ENCODE measurements at places on chromosomes 11 and 22.

DNA sequence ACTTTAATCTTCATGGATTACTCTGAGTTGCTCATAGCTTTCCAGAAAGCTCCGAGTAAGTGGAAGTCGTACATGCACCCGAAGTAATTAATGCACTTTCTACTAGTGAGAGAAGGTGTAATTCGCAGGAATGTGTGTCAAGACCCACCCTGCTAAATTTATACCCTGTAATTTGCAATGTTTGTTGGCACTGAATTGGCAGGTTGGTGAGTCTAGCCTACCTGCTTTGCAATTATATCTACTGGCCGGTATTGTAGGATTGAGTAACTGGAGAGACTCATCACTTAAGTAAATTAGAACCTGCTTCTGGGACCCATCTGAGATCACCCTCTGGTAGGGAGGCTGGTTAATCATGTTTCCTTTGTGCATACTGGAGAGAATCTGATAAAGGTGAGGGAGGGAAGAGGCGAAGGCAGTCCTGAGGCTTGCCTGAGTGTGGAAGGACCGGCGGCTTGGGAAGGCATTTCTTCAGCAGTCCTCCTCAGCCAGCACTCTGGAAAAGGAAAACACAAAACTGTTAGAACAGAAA lies 63.3 kb downstream of the LDLRAD3 start:
- DNase-seq, result no peak

- DNase-seq, result no peak
Observed at GRCh38 chr22:42743501-42743991, 22.9 kb upstream of the A4GALT start.

DNA sequence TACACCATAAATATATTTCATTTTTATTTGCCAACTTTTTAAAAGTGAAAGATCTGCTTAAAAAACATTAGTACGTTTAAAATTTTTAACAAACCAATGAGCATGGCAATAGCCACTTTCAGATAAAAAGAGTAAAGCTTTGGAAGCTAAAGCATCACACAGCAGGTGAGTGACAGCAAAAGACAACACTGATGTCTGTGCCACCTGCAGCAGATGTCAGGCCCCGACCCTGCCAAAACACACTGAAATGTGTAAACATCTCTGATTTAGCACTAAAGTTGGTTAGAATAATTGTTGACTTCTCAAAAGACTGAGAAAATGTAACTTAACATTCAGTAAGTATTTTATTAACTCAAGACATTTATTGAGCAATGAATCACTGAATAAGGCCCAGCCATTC lies 232.9 kb downstream of the DLG2 start:
- peak; percentile 13 for DNase-seq

DNA sequence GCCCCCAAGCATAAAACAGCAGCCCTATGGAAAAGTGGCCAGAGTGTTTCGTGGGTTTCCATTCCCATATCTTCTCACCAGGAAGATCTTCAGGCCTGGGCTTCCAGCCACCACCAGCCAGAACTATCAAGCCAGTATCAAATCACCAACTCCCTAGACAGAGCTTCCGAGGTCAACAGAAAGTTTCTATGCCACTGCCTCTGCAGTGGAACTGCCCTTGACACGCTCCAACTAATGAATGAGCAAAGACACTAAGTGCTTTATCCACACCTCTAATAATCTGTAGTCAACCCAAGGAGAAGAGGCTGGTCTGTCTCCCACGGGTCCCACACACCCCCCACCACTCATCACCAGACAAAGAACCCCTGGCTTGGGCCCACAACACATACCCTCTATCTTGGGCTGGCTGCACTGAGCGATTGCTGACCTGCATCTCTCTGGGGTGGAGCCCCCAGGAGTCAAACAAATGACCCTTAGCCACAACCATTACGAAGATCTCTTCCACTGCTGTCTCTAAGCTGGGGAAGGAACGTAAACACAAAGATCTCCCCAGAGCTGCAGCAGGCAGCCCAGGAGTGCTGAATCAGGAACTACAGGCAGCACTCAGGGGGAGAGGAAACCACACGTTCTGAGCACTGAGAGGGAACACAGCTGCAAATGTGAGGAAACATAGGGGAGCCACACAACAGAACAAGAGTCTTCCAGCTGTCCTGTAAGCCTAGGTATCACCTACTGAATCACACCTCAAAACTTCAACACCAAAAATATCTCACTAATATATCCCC lies 9.7 kb downstream of the OR5AN1 start:
- DNase-seq, result no peak

DNA sequence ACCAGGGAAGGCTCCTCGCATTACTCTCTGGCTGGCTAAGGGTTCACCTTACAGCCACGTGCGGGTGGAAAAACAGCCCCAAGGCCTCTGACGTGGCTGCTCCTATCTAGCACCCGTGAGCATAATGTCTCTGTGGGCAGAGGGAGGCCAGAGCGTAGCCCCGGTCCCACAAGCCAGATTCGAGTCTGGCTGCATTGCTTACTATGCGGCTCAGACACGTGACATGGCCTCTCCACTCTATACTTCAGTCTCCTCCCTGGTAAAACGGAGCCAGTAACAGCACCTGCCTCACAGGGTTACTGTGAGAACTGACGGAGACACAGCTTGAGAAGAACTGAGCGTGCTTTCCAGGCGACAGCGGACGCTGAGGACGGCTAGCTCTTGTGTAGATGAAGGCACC lies 105.8 kb upstream of the BID start:
- DNase-seq, result peak; percentile 51

DNA sequence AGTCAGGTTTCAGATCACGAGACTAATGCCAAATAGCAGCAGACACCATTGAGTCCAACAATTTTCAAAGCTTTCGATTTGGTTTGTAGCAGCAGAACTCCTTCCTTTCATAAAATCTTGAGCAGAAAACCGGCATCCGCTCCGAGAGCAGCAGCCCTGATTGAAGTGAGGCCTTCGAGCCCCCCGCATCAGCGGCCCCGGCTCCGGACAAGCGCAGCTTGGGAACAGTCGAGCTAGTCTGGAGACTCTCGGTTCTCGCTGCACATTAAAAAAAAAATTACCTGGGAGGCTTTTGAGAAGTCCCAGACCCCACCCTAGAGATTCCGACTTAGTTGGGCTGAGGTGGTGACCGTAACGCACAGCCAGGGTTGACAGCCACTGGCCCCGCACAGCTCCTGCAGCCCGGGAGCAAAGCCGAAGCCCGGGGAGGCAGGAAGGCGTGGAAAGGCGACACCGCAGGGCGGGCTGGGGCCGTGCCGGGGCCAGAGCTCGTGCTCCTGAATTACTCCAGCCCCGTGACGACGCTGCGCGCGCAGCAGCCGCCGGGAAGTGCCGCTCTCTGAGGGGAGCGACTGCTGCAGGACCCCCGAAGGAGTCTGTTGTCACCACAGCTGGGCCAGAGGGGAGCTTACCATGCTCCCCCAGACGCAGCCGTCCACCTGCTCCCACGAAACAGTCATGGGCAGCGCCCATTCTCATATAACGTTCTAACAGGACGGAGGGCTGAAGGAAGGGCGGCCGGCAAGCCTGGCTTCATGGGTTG lies 57.8 kb downstream of the SPATA19 start:
- peak; percentile 4 for DNase-seq

GRCh38 chr11:112320668-112321067 lies 60.0 kb upstream of the PLET1 start:
- DNase-seq, result no peak

DNA sequence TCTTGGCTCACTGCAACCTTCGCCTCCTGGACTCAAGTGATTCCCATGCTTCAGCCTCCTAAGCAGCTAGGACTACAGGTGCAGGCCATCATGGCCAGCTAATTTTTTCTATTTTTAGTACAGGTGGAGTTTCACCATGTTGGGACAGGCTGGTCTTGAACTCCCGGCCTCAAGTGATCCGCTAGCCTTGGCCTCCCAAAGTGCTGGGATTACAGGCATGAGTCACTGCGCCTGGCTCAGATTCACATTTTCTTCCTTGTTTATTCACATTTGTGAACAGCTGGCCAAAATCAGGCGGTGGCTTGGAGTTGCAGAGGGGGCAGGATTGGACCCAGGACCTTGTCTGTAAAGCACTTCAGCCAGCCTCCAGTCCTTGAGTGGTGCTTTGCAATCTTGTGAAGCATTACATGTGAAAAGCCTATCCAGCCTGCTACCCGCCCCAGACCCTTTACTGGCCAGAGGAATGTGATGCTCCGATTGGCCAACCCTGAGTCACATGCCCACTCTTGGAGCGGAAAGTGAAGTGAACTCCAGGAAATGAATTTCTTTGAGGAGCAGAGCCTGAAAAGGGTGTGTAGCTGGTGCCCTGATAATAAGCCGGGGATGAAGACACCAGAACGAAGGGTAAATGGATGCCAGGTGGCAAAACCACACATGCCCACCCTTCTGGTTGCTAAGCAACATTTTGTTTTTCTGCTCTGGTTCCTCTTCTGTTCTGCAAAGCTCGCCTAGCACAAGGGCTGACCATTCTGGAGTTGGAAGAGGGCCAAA lies 62.6 kb upstream of the PTPRJ start:
- no peak for DNase-seq

DNA sequence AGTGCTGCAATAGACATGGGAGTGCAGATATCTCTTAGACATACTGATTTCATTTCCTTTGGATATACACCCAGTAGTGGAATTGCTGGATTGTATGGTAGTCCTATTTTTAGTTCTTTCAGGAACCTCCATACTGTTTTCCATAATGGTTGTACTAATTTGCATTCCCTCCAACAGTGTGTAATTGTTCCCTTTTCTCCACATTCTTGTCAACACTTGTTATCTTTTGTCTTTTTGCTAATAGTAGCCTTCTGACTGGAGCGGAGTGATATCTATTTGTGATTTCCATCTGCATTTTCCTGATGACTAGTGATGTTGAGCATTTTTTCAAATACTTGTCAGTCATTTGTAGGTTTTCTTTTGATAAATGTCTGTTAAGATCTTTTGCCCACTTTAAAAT lies 128.9 kb downstream of the CTNND1 start:
- no peak for DNase-seq

GRCh38 chr11:63592975-63593395 lies 21.2 kb downstream of the PLAAT3 start:
- DNase-seq, result peak; percentile 12

- peak; percentile 81 for DNase-seq
Observed at GRCh38 chr11:72591785-72592502, 82.3 kb downstream of the PDE2A start.

DNA sequence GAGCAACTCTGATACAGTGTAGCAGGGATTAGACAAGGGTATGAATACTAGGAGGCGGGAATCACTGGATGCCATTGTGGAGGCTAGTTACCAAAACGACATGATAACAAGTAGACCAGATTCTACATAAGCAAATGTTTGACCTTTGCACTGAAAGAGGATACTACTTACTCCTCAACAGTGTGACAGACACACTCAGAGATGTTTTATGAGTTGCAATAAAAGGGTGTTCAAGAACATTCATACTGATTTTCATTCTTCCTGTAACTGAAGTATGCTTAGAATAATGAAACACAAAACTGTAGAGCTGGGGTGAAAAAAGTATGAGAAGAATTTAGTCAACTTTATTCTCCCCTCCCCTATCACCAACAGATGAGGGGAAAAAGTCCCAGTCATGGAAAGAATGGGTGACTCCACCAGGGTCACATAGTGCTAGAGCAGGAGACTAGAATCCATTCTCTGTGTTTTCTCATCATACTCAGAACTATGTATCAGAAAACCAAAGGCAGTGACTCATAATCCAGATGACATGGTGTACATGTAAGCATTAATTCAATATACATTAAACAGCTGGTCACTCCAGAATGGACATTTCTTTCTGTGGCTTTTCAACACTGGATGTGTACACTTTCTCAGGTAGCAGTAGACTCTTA lies 32.8 kb downstream of the ARHGAP20 start:
- DNase-seq, result no peak

- DNase-seq, result no peak
Observed at GRCh38 chr11:12403997-12404350, 26.6 kb downstream of the PARVA start.

DNA sequence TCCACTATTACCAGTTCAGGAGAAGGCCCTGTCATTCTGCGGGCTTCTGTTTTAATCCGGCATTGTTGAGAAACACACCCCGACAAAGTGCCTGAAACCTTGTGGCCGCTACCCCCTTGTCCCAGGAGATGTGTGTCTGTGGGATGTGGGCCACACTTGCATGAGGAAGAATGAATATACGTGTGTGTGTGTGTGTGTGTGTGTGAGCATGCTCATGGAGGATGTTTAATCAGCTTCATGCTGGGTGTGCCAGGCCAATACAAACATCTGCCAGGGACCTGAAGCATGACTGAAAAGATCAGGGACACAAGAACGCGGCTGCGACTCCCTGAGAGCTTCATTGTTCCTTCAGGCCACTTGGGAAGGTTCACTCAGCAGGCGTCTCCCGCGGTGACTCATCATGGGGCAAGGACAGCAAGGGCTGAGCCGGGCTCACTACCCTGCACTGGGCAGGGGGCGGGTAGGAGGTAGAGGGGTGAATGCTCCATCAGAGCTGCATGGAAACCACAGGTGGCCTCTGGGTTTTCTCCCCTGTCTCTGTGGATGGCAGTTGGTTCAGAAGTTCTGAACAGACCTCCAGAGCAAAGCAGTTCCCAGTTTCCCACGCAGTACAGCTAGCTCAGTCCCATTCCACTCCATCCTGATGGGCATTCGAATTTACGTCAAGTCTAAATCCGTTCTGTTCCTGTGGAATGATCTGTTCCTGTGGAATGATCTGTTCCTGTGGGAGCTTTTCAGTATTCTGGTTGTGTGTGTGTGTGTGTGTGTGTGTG lies 7.0 kb upstream of the MALAT1 start:
- DNase-seq, result no peak

- no peak for DNase-seq
Observed at GRCh38 chr11:130457623-130458409, 9.4 kb downstream of the ADAMTS15 start.

GRCh38 chr11:20032127-20032526 lies 128.1 kb downstream of the DBX1 start:
- no peak for DNase-seq

- no peak for DNase-seq
Observed at GRCh38 chr22:50486561-50487289, at the start of gene MIOX. TSS of gene MIOX (plus strand) at chr22:50486859. CDS start at chr22:50486898, 39 bp downstream.

DNA sequence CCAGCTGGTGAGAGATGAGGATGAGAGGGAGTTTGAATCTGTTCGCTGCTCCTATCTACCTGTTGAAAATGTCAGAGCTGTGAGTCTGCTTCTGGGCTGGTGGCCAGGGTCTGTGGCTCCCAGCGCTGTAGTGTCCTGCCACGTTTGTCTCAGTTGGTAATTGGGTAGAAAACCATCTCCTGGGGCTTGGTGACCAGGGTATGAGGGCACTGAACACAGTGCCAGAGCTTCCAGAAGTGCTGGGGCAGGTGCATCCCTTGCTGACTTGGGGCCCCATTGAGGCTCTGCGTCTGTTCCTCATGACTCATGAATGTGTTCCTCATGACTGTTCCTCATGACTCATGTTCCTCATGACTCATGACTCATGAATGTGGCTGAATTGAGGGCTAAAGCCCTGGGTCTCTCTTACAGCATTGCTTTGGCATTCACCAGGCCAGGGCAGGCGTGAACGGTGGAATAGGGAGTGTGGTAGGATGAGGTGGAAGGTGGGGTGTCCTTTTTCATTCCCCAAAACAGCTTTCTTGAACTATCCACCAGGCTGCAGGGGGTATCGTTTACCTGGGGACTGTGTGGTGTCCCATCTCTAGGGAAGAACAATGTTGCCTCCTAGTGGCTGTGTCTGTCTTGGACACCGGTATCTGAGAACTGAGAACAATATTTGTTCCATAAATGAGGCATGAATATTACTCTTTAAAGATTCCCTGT lies 139.5 kb downstream of the COMMD9 start:
- no peak for DNase-seq
